ENCODE measurements at places on chromosomes 5 and 9. TPM values are rescaled to one million over a fixed set of nuclear protein-coding genes. Genes with fewer than 3 reads are reported as not detected.

CNTNAP3B gene
- total RNA-seq, result 6.4 TPM

F2R gene
- 75.1 TPM for total RNA-seq

PPP2R2B gene
- 1.6 TPM for total RNA-seq

MVB12B gene
- total RNA-seq, result 3.5 TPM

ST8SIA4 gene
- total RNA-seq, result 0.54 TPM

PCDHGB4 gene
- total RNA-seq, result 17.4 TPM

THG1L gene
- 23.0 TPM for total RNA-seq

TMEFF1 gene
- total RNA-seq, result 0.49 TPM

B4GALT7 gene
- 16.8 TPM for total RNA-seq

POLR1E gene
- 29.1 TPM for total RNA-seq
